Activated naive CD4-positive, alpha-beta T cell (primary cell): ENCODE measurements at places on chromosomes 7 and 10.

DNA sequence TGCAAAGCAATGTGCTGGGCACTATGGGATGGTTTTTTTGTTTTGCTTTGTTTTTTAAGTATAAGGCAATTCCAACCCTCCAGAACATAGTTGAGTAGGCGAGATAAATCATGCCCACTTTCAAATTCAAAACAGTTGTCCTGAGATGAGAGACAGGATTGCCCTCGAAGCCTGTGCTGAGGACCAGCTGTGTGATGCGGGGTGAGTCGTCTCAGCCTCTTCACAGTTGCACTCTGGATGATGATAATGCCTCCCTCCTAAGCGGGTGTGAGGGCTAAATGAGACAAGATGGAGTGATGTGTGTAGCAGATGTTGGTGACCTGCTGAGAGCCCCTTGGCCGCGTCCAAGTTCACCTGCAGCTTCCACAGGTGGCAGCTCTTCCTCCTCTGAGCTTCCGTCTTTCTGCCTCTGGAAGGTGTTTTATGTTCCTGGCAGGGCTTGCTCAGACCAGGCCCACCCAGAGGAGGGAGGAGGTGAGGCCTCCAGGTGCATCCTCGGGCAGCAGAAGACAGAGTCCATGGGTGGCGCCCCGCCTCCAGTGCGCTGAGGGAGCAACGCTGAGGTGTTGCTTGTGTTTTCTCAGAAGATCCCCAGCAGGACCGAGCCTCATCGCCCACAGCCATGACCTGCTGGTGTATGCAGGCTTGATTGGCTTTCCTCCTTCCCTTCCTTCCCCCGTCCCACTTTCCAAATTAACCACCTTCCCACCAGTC is 30.6 kb downstream of the ECHDC3 start:
- no peak for DNase-seq

- no peak for DNase-seq
Observed at GRCh38 chr7:93968911-93969620, 35.1 kb downstream of the BET1 start.

DNA sequence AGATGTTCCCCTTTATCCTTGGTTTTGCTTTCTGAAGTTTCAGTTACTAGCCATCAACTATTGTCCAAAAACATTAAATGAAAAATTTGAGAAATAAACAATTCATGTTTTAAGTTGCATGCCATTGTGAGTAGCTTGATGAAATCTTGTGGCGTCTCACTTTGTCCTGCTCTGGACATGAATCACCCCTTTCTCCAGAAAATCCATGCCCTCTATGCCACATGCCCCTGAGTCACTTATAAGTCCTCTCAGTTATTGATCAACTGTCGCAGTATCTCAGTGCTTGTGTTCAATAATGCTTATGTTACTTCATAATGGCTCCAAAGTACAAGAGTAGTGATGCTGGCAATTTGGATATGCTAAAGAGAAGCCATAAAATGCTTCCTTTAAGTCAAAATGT is 208.0 kb upstream of the FERD3L start:
- no peak for DNase-seq

GRCh38 chr10:113326160-113327111 is 226.4 kb upstream of the HABP2 start:
- DNase-seq, result no peak

DNA sequence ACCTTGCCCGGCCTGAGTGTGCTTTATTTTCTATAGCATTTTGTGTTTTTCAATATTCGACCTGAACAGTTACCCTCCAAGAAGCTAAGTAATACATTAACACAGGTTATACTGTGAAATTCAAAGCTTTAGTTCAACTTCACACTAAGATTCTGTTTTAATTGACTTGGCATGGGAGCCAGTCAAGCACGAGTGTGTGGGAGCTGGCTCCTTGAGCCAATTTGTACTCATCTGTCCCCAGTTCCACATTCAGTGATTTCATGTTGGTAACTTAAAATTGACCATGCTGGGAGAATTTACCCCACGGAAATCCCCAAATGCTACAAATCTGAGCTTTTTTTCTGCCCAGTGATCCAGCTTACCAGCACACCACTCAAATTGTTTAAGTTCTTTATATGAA is 20.3 kb downstream of the TSPAN12 start:
- DNase-seq, result no peak

DNA sequence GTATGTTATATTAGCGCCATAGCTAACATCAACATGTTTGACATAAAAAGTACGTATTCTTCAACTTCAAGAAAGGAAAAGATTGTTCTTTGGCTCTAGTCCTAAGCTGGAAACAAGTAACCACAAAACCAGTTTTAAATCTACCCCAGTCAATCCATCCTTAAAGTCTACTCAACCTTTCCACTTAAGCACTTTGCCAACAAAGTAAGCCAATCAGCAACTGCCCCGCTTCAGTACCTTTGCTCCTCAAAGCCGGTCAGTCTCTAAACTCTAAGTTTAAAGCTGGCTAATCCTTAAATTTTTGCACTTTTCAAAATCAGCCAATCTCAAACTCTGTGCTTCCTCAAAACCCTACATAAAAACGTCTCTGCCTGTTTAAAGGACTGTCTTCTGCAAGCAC is 8.1 kb downstream of the ZNF438 start:
- DNase-seq, result no peak

- no peak for DNase-seq
Observed at GRCh38 chr10:78915190-78915518, 153.6 kb upstream of the ZMIZ1 start.

GRCh38 chr10:112832361-112832878 is 117.6 kb upstream of the TCF7L2 start:
- DNase-seq, result no peak

- peak; percentile 83 for DNase-seq
Observed at GRCh38 chr7:100130608-100131453, 4.1 kb downstream of the MBLAC1 start.

GRCh38 chr7:36058020-36058592 is 94.9 kb upstream of the EEPD1 start:
- DNase-seq, result no peak

DNA sequence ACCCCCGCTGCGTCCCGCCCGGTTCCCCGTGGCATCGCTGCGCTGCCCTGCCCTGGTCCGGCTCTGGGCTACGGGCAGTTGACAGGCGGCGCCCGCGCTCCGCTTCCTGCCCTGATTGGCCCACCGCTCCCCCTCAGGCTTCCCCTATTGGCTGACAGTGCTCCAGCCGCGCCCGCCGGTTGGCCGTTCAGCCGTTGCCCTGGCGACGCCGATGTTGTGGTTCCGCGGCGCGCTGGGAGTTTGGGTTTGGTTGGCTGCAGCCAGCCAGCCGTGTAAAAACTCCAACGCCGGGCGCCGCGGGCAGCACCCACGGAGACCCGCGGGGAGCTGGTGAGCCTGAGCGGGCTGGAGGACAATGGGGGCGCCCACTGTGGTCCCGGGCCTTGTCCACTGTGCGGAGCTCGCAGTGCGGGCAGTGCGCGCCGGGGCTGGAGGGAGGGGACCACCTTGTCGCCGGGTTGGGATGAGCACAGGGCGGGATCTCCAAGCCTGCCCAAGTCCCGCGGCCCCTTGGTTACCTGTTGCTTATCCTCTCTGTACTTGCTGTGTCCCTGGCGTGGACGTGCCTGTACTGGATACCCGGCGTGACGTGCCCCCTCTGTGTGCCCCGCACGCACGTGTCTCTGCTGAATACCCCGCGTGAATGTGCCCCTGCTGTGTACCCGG is at the start of gene C7orf57:
Gene C7orf57 (plus strand): TSS at position 243 of the 666 bp plus-strand sequence. CDS start 766 bp downstream, outside the sequence.
- DNase-seq, result peak; percentile 59

DNA sequence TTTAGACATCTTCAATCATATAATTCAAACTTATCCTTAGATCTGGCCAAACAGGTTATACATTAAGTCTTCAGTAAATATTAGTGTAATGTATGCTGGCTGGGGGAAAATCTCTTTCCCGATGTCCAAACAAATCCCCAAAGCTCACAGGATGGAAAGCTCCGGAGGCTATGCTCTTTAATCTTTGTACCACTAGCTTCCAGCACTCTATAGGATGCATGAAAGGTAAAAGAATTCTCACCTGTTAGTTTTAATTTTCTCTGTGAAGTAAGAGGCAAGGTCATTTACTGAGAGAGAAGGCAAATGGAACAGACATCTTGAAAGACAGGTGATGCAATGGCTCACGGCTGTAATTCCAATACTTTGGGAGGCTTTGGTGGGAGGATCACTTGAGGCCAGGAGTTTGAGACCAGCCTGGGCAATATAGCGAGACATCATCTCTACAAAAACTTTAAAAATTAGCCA is 99.8 kb upstream of the KIF5B start:
- DNase-seq, result no peak

DNA sequence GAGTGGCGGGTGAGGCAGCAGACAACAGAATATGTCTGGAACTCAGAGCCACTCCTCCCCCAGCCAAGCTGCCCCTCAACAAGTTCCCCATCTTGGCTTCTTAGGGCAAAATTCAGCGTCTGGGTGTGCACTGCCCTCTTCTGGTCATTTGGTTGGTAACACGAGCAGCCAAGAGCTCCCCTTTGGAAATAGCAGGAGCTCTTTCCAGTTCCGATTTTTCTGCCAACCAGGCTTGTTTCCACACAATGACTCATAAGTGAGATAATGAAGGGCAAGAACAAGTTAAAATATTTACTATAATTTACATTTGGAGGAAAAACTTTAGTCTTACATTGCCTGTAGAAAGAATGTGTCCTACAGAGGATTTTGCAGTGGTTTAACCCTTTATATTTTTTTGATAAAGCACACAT is 70.5 kb downstream of the ADCYAP1R1 start:
- no peak for DNase-seq
